Stimulated activated naive CD8-positive, alpha-beta T cell treated with anti-CD3 and anti-CD28 coated beads, Interleukin-15, amount 100 ng/mL, for 72 hours (primary cell): ENCODE measurements at places on chromosomes 6 and 20.
A peak's percentile ranks its signal among the peaks of the same experiment; 100 is the strongest.

DNA sequence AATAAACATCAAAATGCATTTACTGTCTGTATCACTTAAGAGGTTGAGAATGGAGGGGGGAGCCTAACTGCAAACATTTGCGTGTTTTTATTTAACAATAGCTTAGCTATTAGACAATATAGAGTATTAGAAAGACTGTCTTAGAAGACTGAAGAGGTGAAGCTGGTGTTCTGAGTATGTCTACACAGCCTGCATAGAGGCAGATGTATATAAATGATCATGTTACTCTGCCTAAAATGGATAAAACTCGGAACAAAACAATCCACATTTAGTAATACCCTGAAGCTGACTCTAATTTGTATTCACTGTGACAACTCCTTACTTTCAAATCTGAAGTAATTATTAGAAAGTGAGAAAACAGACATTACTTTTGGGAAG is 181.9 kb downstream of the GMPR start:
- DNase-seq: no peak

DNA sequence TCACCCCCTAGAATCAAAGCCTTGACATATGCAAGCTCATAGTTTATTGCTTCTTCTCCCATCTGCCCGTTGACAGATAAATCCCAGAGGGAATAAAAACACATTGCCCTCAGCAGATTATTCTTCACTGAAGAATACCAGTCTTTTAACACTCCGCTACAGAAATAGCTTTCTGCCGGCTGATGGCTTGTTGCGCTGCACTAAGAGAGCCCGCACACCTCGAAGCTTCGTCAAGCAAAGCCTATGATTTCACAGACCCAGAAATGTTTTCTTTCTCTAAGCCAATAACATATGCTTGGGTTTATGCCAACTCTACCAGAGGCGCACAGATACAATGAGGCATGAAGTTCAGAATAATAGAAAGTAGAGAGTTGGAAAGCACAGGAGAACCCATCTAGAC is 208.9 kb upstream of the FOXQ1 start:
- DNase-seq: no peak

- DNase-seq: no peak
Observed at GRCh38 chr6:54335871-54336270, 27.6 kb downstream of the TINAG start.

- no peak for DNase-seq
Observed at GRCh38 chr6:164531736-164532135, 777.7 kb downstream of the C6orf118 start.

GRCh38 chr6:3196770-3197169 is 30.7 kb downstream of the TUBB2B start:
- DNase-seq: no peak

DNA sequence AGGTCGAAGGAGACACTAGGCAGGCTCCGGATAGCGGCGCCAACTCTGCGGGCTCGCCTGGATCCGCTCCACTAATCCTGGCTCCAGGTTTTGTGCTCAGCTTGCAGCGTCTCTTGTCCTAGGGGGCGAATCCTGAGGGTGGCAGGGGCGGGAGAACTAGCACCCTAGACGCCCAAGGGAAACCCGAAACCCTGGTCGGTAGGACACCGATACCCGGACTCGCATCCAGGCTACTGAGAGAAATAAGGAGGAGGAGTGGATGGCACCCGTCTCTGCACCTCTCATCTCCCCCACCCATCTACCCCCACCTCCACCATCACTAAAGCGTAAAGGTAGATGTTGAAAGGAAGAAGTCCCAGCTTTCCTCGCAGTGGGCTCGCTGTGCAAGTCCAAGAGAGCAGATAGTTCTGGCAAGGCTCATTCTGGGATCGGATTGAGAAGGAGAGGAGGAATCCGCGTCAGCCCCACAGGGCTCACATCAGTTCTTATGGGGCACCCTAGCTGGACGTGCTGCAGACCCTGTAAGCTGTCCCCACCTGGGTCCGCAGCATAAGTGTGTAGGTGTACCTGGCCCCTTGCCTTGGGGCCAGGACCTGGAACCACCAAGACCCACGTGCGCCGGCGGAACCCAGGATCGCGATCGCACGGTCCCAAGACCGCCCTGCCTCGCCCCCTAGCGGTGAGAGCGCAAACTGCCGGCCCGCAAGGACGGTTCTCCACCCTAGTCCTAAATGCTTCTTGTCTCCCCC is 6.9 kb downstream of the SLC32A1 start:
- DNase-seq: peak; percentile 77

- DNase-seq: no peak
Observed at GRCh38 chr6:11410539-11411307, 126.8 kb upstream of the TMEM170B start.

- no peak for DNase-seq
Observed at GRCh38 chr6:33259032-33259431, 12.6 kb downstream of the VPS52 start.

DNA sequence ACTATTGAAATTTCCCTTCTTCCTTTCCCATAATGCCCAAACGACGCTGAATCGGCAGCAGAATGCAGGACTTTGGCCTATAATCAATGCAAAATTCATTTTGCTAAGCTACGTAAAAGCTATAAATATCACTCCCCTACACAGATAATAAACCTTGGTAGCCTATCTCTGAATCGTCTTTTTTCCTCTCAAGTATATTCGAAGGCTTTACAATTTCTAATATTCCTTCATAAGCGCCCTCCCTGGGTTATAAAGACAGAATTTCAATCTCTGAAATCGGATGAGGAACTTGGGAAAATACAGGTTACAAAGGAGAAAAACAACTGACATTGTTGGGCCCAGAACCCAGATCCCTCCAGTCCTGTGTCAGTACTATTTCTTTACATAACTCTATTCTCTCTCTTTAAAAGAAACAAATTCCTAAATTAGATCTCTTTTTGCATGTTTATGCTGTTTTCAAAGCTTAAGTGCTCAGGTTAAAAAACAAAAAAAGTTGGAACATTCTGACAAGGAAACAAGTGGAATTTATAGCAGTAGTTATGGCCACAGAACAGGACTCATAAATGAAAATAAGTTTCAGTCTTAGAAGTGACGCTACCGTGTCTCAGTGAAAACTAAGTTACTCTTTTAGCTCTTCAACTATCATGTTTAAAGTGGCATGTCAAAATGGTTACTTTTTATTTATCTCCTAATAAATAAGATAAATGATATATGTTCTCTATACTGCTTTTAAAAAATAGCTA is 84.5 kb downstream of the SESN1 start:
- no peak for DNase-seq

- no peak for DNase-seq
Observed at GRCh38 chr20:53342429-53342828, 251.2 kb downstream of the ZNF217 start.

- no peak for DNase-seq
Observed at GRCh38 chr20:57478176-57478575, 46.8 kb downstream of the CTCFL start.

- no peak for DNase-seq
Observed at GRCh38 chr6:1322156-1322555, 10.3 kb downstream of the FOXQ1 start.

GRCh38 chr20:568673-569415 is 25.3 kb upstream of the CSNK2A1 start:
- DNase-seq: no peak

DNA sequence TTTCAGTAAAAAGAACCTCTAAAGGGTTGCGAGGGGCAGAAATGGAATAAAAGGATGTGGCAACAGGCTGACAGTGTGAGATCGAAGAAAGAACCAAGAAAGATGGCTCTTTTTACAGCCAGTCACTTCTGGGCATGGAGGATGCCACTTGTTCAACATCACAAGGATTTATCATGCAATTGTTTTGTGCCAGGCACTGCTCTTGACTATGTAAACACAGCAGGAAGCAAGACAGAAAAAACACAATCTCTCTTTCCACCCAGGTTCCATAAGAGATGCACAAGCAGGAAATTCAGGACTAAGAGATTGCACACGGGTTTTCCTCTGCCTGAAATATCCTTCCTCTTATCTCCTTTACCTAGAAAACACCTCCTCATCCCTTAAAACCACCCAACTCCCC is 38.0 kb downstream of the FOXA2 start:
- no peak for DNase-seq

DNA sequence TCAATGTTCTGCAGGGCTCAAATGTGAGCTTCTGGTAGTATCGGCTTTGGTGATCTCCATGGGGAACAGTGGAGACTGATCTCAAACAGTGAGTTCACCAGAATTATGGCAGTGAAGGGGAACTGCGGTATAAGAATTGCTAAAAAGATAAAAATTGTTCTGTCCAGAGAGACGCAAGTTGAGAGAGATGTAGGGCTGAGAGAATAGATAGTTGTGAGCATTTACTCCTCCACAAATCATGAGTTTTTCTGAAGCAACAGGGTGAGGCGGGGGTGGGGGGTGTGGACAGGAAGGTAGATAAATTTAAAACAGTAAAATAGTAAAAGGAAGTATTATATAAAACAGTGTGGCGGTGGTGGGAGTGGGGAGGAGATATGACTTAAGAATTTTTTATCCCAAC is 98.6 kb upstream of the NEDD9 start:
- DNase-seq: no peak

GRCh38 chr20:420721-421574 is 12.8 kb downstream of the RBCK1 start:
- DNase-seq: no peak

GRCh38 chr6:137236581-137237355 is 17.6 kb upstream of the IFNGR1 start:
- no peak for DNase-seq

DNA sequence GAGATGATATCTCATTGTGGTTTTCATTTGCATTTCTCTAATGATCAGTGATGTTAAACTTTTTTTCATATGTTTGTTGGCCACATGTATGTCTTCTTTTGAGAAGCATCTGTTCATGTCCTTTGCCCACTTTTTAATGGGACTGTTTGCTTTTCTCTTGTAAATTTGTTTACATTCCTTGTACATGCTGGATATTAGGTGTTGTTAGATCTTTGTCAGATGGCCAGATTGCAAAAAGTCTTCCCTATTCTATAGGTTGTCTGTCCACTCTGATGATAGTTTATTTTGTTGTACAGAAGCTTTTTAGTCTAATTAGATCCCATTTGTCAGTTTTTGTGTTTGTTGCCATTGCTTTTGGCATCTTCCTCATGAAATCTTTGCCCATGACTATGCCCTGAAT is 172.4 kb downstream of the TBC1D32 start:
- DNase-seq: no peak

DNA sequence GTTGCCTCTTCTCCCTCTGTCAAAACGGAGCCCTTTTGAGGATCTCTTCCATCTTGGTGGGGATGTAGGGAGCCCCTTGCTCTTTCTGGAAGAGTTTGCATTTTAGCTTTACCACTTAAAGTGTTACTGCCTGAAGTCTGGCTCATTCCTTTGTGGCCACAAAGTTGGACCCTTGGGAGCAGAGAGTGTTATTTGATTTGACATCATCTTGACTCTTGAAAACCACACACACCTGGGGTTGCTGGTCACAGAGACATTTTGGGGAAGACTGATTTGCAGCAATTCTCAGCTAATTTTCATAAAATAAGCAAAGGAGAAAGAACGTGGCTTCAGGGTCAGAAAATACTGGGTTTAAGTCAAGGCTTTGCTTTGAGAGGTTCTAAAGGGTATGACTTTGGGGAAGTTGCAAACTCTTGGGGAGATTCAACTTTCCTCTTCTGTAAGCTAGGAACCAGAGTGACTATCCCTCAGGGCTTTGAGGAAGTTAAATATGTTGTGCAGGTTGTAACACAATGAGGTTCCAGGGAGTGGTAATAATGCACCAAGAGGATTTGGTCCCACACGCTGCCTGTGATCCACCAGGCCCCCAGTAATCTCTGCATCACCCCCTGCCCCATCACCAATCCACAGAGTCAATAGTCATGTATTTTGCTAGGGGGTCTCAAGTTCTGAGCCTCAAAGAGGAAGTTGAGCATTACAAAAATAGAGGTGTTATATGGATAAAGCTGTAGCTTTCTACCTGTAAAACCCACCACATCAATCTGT is 141.6 kb upstream of the SLC24A3 start:
- no peak for DNase-seq

DNA sequence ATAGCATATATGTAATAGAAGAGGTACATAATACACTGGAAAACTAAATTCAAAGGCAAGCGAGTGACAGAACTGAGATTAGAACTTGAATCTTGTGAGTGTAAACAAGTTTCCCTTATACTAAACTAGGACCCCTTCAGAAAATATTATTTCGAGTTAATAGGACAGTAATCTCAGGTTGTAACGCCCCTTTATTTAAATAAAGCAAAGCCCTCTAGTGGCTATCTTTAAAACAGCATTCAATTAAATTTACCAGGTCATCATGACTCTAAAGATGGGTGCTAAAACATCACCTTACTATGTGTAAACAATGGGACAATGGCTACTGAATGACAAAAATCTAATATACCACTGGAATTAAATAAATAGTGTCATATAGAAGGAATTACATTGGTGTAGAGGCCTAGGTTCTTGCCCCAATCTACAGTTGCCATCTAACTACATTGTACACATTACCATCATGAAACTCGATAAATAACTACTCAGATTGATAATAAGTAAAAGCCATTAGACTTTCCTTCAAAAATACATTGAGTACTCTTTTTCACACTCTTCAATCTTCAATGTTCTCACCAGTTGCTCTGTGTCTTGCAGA is 255.4 kb upstream of the IRAK1BP1 start:
- no peak for DNase-seq

DNA sequence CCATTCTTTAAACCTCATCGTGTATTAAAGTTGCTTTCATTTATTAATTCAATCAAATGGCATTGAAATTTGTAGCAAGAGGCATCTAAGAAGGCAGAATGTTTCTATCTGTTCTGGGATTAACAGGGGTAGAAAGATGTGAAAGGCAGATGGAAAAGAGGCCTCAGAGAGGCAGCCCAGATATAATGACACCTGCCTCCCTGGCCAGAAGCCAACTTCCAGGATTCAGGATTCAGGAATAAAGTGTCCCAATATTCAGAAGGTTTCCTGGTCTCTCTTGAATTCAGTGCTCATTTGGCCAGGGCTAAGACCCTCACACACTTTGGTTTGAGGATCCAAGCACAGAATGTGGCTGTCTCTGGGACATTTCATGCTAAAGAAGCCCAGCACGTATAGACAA is 39.9 kb downstream of the HLA-B start:
- no peak for DNase-seq

DNA sequence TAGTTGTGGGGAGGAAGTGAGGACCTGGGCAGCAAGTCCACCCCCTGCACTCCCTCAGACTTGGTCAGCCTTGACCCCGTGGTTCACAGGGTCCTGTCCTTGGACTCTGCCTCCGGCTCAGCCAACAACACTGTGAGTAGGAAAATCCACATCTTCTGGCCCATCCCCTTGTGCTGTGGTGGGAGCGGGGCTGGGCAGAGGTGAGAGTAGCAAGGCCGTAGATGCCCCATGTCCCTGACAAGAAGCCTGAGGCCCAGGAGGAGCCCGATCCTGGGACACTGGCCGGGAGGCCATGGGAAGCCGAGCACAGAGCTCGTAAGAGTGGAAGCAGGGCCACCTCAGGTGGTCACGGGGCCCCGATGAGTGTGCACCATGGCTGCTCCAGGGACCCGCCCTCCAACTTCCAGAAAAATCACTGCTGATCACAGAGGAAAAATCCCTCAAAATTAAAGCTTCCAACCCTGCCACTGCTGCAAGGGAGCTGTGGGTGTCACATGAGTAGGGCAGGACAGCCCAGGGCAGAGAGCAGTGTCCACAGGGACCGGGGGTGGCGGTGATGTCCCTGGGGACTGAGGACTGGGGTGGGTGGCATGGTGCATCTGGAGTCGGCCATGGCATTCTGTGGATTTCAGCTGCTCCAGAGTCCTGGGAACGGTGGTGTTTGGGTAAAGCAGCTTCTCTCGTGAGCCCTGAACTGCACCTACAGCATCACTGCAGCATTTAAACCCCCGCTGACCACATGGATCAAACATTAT is 189.4 kb downstream of the DLL1 start:
- peak; percentile 2 for DNase-seq
